ENCODE measurements at places on chromosomes 2 and 18.
A peak's percentile ranks its signal among the peaks of the same experiment; 100 is the strongest.

DNA sequence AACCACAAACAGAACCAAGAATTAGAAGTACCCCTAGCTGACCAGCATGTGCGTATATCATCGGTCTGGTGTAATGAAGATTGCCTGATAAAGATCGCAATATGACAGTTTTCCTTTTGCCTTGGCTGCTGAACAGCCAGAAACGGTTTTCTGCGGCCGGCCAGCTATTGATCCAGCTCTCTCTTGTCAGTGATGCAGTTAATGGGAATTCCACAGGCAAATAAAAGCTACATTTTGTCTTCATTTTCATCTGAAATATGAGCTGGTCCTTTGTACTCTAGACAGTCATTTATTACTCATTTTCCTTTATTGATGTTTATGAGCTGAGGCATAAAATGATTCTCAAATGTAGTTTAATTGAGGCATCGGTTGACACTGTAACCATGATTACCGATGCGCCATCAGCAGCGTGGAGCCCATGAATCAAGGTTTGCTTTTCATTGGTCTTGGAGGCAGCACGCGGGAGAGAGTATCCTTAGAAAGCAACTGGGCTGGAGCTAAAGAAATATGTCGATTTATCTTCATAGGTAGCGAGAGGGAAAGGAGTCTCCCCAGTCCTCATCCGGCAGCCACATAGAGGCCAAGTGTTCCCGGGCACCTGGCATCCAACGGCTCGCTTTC lies 535.2 kb downstream of the GALR1 start:
- DNase-seq = no peak

GRCh38 chr2:77513191-77513590 lies 9.0 kb downstream of the LRRTM4 start:
- peak; percentile 2 for DNase-seq

DNA sequence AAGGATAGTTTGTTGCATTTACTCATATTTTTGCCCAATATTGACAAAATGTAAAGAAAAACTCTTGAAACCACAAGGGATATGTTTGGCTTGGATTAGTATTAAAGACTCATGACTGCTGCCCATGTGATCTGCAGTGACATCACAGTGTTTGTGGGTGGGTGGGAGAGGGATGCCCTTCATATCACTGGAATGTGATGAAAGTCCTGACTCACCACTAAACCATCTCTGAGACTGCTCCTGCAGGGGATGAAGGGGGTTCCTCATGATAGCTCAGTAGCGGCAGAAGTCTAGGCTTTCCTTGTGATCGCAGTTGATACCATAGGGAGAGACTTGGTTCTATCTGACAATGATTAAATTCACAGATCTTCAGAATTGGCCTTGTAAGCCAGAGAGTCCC lies 451.2 kb downstream of the CNTNAP5 start:
- DNase-seq = peak; percentile 17

GRCh38 chr2:138245310-138245709 lies 256.3 kb upstream of the SPOPL start:
- no peak for DNase-seq

DNA sequence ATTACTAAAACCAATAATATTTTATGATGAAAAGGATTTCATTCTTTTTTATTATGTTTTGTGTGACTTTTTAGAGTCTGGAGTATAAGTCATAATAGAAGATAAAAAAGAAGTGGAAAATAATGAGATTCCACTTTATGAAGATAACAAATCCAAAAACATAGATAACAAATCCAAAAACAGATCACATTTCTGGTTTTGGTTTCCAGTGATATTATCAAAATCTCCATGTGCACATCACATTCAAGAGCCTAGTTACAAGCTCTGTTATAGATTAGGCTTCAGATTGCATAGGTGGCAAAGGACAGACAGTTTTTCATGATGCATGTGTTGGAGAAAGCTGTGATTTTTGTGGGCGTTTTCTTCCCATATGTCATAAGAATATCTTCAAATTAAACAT lies 648.2 kb downstream of the STK39 start:
- no peak for DNase-seq

DNA sequence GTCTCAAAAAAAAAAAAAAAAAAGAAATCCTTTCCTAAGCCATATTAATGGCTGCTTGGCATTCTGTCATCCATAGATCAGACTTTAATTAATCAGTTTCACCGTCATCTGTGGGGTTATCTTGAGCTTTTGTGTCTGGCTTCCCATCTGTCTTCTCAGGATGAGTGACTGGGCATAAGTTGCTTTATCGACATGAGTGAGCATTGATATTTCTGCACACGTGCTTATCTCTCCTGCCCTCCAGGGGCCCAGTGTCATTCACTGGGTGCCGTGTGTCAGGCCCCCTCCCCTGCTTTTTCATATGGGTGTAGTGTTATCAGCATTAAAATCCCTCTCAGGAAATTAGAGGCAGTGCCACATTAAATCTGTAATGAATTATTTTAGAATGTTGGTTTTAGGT lies 65.6 kb downstream of the SH3BP4 start:
- DNase-seq = no peak

GRCh38 chr2:223563462-223563861 lies 38.7 kb downstream of the SCG2 start:
- peak; percentile 83 for DNase-seq

- DNase-seq = no peak
These were observed 19.2 kb upstream of the PKDCC start for GRCh38 chr2:42028571-42029148.

DNA sequence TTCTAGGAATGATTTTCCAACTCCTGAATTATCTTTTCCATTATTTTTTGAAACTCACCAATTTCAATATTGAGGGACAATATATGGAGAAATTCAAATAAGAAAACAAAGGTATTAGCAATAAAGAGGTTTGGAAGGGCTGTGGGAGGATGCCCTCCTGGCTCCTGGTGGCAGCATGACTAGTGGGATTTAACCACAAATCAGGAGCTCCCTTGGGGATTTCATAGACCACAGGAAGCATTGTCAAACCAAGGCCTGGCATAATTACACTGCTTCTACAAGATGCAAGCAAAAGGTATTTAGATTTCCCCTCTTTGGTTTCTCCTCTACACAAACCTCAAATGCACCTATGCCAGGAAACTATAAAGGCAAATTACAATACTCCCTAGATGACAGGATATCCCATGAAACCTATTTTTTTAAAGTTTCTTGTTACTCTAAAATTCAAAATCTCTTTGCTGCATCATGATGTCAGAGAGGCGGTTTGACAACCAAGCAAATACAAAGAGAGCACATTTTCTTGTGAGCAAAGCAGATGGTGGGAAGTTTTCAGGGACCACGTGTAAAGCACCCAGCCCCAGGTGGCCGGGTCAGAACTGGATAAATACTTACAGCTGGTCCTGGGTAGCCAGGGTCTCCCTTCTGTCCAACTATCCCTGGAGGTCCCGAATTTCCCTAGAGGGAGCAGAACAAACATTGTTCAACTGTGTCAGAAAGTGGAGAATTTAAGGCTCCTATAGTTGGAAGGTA lies 67.9 kb downstream of the COL6A3 start:
- peak; percentile 36 for DNase-seq
